ENCODE measurements at places on chromosomes 12 and 14.

GRCh38 chr14:103899316-103899715, 28.9 kb upstream of the TDRD9 start:
- no peak for DNase-seq

DNA sequence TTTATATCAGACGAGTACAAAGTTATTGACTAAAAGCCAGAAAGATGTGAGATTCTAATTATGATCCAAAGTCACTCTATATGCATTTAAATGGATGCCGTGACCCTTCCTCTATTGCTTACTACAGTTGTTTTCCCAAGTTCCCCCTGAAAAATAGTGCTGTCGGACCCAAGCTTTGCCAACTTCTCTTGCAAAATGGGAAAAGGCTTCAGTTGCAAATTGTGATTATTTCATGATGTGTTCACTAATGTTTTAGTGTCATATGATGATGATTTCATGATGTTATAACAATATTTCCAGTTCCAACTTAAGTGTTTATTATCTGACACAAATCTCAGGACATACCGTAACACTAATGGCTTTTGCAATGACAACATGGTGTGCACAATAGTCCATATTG, 534.6 kb upstream of the ATP2B1 start:
- no peak for DNase-seq

DNA sequence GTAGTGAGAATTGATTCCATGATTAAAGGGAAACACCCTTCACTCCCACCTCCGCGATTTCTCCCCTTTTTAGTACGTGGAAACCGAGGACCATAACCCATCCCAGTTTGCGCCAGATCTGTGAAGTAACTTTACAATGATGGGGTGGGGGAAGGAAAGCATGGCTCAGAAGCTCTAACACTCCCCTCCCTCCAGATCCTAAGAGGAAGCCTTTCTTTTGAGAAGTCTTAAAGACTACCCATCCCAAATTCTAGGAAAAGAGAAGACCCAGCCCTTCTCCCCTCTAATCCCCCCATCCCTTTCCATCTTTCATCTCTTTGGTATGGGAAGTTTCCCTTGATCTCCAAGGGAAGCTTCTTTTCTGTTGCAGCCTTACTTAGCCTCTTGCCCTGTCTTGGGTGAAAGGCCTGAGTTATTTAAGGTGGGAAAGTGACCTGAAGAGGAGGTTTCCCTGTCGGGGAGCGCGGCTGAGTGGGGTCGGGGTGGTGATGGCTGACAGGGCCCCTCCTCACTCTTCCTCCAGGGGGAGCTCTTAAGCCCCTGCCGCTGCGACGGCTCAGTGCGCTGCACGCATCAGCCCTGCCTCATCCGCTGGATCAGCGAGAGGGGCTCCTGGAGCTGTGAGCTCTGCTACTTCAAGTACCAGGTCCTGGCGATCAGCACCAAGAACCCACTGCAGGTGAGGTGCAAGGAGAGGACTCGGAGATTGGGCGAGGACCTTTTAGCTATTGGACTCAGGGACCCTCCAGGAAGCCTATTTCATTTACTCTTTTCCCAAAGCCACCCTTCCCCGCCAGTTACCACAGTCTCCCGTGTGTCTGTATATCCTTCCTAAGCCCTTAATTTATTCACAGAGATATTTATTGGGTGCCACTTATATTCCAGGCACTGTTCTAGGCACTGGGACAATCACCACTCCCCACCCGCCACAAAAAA, 1.8 kb downstream of the MARCHF9 start:
- peak; percentile 64 for DNase-seq

DNA sequence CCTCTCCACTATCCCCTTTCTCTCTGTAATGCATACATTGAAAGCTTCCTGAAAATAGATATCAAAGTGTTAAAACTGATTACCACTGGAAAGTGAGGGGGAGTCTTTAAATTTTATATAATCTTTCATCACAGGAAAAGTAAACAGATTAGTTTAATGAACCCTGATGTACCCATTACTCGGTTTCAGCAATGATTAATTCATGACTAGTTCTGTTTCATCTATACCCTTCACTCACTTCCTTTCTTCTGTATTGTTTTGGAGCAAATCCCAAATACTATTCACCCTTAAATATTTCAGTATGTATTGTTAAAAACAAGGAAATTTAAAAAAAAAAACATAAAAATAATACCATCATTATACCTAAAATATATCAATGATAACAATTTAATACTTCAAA, 67.3 kb upstream of the TMCC3 start:
- DNase-seq: no peak

DNA sequence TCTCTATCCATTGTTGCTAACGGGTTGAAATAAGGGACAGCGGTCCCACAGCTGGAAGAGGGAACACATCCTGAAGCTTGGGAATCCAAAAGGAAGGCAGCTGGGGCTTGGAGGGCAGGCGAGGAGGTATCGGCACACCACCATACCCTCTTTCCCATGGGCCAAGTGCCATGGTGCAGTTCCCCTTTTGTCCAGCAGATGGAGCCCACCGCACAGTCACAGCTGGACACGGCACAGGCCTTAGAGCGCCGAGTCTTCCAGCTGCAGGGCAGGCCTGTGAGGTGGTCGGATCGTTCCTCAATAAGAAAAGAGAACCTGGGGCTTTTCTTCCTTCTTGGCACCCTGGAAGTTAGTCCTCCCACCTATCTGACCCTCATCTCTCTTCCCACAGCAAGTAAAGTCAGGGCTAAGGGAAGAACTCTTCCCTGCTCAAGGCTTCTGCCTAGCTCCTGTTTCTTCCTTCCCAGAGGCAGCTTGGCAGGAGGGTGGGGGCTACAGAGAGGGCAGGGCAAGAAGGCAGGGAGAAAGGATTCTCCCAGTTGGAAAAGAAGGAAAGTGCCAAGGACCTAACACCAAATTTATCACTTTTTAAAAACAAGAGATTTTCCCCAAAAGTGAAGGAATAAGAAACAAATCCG, 8.6 kb downstream of the PPP1R1A start:
- peak; percentile 64 for DNase-seq

DNA sequence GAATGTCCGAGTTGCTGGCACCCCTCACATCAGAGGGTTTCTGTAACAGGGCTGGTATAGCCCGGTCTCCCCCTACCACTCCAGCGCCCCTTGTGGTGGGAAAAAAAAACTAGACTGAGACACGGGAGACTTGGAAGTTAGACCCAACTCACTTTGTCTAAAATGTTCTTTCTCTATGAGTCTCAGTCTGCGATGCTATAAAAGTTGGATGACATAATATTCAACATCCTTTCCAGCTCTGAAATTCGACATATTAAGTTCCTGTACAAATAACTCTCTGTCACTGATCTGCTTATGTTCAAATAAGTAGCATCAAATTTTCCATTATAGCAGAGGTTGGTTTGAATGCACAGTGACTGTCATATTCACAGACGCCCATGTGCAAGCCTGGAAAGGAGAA, 25.7 kb upstream of the TC2N start:
- no peak for DNase-seq

DNA sequence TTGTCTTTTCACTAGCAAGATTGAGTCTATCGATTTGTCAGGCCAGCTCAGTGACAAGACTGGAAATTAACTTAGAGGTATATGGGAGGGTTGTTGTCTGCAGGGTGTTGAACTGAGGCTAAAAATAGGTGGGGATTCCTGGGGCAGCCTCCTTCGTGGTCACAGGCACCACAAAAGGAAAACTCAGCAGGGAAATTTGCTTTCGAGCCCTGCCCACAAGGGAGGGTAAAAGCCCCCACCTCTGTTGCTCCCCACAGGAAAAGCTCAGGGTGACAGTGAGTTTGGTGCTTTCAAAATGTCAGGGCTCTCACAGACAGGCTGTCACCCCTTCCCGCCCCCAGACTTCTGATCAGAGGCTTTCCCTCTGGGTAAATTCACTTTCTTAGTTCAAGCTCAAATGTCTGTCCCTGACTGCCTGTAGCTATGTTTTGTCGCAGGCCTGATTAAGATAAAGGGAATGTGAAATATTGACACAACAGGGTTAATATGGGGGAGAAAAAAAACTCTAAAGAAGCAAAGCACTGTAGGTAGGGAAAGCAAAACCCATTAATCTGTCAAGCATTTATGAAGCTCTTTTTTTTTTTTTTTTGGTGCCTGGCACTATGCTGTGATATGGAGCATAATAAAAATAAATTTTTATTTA, 11.7 kb upstream of the NFKBIA start:
- DNase-seq: peak; percentile 55

DNA sequence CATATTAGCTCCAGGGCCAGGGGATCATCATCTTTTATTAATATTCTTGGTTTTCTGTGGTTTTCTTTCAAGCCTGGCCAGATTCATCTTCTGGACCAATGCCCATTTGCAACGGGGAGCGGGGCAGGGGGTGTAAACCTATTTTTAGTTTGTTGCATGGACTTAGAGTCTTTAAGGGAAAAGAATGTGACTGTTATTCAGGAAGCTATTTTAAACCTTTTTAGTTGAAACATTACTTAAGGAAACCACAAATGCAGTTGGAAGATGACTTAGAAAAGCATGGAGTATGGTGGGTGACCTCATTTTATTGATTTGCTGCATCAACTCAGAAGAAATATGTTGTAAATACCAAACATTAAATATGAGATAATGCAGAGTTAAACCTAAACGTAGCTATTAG, 368.4 kb upstream of the E2F7 start:
- no peak for DNase-seq

- DNase-seq: no peak
Observed at GRCh38 chr12:104737791-104738301, 220.2 kb downstream of the SLC41A2 start.

DNA sequence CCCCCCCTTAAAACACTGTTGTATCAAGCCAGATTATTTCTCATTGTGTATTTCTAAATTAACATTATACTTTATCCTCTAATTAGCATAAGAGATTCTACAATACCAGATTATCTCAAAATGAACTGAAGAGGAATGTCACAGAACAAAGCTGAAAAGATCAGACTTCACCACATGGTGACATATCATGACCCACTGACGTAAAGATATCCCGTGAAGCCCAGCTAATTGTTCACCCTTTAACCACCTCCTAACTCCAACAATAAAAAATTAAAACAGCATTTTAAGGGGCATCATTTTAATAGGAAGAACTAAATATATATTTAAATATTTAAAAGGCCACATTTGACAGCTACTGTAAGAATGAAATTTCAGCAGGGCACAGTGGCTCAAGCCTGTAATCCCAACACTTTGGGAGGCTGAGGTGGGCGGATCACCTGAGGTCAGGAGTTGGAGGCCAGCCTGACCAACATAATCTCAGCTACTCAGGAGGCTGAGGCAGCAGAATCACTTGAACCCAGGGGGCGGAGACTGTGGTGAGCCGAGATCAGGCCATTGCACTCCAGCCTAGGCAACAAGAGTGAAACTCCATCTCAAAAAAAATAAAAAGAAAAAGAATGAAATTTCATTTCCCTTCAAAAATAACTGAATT, 29.0 kb downstream of the CDK17 start:
- DNase-seq: no peak

GRCh38 chr14:60981633-60982455, 799 bp downstream of the SLC38A6 start:
- no peak for DNase-seq

- DNase-seq: no peak
Observed at GRCh38 chr12:21438643-21439042, 1.2 kb downstream of the PYROXD1 start.

- no peak for DNase-seq
Observed at GRCh38 chr14:21987937-21988336, 314.3 kb upstream of the OR4E1 start.

DNA sequence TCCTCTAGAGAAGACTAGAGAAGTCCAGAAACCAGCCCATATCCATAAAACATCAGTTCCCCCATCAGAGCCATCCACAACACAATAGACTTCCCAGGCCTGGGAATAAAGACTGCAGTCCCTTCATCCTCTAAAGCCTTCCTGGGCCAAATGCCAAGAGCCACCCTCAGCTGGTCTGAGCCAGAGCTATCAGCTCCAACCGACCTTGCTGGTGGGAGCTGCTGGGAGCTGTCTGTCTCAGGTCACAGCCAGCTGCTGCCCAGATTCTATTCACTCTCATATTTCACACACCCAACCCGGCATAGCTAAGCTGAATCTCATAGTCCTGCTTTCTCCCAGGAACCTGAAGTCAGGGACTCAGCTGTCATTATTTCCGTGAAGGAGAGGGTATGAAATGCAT, 10.9 kb upstream of the TFCP2 start:
- no peak for DNase-seq

- no peak for DNase-seq
Observed at GRCh38 chr12:54338698-54339296, 13.9 kb downstream of the COPZ1 start.

- DNase-seq: no peak
Observed at GRCh38 chr12:13592063-13592942, 389.1 kb downstream of the GRIN2B start.
